ENCODE measurements at places on chromosomes 16 and 17.
A peak's percentile ranks its signal among the peaks of the same experiment; 100 is the strongest.

DNA sequence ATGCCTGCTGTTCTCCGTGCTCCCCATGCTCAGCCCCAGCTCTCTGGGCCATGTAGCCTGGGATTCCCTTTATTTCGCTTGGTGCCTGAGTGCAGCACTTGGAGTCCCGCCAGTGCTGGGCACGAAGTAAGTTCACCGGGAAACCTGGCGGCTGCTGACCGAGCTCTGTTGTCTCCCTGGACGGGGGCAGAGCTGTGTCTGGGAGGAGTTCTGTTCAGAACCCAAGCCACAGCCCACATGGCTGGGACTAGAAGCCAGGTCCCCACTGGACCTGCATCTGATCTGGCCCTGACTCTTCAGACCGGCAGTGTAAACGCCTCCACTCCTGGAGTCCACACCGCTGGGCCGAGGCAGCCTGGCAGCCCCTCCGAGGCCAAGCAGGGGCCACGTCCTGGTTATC is 37.5 kb upstream of the CIBAR2 start:
- no peak for DNase-seq

DNA sequence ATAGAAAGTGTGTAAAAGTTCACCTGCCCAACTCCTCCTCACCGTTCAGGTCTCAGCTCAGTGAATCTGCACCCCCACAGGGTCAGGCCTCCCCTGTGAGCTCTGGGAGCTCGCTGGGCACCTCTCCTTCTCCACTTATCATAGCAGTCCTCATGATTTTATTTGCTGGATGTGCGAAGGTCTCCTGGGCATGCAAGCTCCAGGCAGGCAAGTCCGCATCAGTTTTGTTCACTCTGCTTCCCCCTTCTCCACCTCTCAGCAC is 112.8 kb downstream of the ZNF423 start:
- DNase-seq: no peak

- no peak for DNase-seq
Measured at GRCh38 chr16:63787014-63787413, 1334.8 kb downstream of the CDH11 start.

GRCh38 chr17:8185582-8186445 is 4.2 kb downstream of the BORCS6 start:
- DNase-seq: peak; percentile 63

DNA sequence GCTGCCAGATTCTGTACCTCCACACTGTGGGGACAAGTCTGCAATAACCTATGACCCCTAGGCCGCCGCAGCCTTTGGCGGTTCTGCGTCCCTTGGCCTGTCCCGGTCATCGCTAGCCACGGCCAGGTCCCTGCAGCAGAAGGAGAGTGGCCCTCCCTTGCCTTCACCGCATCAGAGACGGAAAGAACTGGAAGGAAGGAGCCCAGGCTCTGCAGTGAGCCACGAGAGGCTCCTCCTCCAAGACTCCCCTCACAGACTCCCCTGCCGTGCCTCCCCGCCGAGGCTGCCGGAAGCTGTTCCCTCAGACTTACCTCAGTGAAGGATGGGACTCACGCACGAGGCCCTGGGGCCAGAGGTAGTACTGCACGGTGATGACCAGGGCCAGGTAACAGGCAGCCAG is 11.0 kb downstream of the SLC38A8 start:
- no peak for DNase-seq

- DNase-seq: peak; percentile 61
Measured at GRCh38 chr16:73956587-73957494, 339.8 kb upstream of the PSMD7 start.

- peak; percentile 6 for DNase-seq
Measured at GRCh38 chr17:2602597-2603017, 9.2 kb downstream of the PAFAH1B1 start.

DNA sequence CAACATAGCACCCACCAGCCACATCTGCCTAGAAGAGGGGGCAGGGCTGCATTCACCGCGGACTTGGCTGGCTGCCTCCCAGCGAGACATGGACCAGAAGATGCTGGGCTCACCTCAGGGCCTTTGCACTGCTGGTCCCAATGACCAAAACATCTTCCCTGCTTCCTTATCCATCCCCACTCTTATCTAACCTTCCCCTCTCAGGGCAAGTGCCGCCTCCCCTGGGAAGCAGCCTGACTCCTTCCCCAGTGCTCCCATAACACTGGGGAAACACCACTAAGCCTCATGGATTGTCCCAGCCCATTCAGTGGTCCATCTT is 5.7 kb downstream of the TMC6 start:
- DNase-seq: no peak

GRCh38 chr17:82031885-82032627 is 578 bp downstream of the RAC3 start:
- no peak for DNase-seq

DNA sequence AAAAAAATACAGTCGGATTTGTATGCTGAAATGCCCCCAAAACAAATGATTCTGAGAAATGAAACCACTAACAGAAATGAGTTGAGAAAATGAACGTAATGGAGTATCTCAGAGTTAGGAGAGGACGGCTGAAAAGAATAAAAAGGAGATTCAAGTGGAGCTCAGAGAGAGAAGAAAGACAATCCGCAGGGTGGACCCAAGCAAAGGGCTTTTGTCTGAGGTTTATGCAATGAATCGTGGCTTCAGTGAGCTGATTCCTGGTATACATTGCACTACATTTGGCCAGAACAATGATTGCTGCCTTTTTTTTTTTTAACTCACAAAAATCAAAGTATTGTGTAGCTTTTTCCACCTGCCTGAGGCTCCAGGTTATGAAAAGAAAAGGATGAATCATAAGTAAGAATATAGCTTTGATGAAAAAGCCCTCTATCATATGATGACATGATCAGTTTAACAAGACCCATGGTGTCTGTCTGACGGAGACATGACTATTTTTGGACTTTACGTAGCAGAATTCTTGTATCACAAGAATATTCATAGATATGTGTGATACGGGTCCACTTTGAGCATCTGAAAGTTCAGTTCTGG is 4.4 kb upstream of the MED9 start:
- no peak for DNase-seq

- no peak for DNase-seq
Measured at GRCh38 chr16:87924811-87925670, 11.3 kb downstream of the CA5A start.

GRCh38 chr16:56879276-56879675 is 14.3 kb downstream of the SLC12A3 start:
- DNase-seq: no peak

GRCh38 chr17:73542323-73542722 is 101.9 kb downstream of the SDK2 start:
- DNase-seq: no peak

GRCh38 chr16:22633799-22634198 is 123.1 kb downstream of the NPIPB5 start:
- no peak for DNase-seq

DNA sequence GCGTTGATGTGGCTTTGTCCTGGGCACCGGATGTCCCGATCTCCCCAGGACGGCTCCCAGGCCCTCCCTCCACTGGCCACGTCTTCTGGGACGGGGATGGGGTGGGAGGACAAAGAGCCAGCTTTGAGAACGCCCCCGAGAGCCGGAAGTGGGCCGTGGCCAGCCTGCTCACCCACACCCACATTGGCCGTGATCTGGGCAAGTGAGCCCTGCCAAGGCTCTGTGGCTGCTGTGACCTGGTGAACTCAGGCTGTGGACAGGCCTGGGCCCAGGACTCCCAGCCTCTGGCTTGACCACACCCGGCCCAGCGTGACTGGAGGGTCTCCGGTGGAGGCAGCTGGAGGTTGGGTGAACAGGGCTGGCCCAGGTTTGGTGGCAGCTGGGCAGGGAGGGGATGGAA is 3.3 kb downstream of the CDH15 start:
- no peak for DNase-seq

GRCh38 chr17:41284546-41284945 is 9.0 kb downstream of the KRTAP9-7 start:
- DNase-seq: peak; percentile 0

GRCh38 chr16:3880623-3881498 is at the start of gene CREBBP:
Gene CREBBP, minus strand, starts transcription at chr16:3880713. Its CDS starts 797 bp downstream, at chr16:3879916.
- DNase-seq: peak; percentile 89

DNA sequence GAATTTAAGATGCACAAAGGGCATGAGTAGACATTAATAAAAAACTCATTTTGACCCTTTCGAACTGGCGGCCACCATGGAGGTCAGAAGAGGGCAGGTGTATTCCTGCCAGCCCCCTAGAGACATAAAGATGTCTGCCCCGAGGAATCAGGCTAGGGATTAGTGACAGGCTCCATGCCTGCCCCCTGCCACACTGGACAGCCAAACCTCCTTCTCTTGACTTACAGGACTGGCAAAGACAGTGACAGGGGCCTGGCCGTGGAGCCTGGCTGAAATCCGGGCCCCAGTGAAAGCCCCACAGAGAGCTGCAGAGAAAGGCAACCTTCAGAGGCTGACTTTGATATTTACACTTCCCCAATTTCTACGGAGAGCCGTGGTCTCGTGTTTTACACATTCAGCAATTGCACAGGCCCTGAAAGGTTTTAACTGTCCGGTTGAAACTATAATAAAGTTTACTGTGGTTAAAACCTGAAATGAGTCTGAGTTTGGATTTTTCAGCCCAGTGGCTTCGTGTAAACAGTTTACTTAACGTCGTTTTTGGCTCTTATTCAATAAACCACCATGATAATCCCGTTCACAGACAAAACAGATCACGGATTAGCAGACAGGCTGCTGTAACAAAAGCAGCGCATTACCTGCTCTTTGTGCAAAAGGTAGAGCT is 243.9 kb upstream of the MYOCD start:
- DNase-seq: no peak

GRCh38 chr16:66553223-66553622 is 847 bp downstream of the CKLF start:
- no peak for DNase-seq

GRCh38 chr17:78304549-78305037 is 55.3 kb downstream of the SOCS3 start:
- no peak for DNase-seq

DNA sequence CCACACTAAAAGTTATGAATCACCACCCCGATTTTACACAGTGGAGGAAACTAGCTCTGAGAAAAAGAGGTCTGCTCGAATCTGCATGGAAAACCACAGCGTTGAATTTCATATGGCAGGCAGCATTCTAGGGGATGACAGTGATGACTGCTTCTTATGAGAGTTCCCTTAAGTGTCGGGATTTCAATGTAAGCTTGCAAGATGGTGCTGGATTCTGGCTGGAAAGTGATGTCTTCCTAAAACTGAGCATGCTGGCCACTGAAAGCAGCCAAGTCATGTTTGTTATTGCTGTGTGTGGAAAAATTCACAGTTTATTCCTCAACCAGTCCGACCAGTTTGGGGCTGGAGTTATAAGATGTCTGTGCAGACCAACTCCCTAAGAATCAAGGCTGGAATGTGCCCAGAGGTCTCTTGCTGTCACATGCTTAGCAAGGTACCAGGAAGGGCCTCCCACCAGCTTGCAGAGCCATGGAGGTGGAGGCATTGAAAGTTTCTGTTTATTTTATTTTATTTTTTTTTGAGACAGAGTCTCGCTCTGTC is 37.2 kb upstream of the GAN start:
- DNase-seq: no peak

DNA sequence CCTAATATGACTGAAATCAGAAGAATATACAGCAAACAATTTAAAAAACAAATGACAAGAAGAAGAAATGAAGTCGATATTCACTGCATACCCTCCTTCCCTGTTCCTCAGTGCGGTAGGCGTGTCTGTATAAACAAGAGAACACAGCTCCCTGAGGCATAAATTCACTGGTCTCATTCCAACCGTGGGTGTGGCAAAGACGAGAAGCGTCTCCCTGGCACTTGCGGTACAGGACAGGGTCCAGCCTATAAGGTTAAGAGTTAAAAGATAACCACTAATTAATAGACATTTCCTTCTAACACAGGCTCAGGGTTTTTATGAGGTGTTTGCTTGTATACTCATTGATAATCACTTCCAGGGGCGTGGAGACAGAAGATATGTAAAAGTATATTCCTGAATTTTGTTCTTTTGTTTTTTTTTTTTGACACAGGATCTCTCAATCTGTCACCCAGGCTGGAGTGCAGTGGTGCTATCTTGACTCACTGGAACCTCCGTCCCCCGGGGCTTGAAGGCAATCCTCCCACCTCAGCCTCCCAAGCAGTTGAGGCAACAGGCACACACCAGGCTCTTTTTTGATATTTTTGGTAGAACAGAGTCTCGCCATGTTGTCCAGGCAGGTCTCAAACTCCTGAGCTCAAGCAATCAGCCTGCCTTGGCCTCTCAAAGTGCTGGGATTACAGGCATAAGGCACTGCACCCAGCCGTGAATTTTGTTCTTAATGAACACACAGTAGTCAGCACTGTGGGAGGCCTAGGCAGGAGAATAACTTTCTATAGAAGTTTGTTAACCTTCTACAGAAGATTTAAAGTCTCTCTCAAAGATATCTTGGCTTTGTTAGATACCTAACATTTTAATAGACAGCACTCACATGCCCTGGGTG is 59.1 kb upstream of the CLEC18B start:
- DNase-seq: peak; percentile 44

Data from fibroblast of gingiva (primary cell).